ENCODE measurements at places on chromosomes 3 and 15.
A peak's percentile ranks its signal among the peaks of the same experiment; 100 is the strongest.

GRCh38 chr3:3589715-3590130 lies 209.5 kb upstream of the LRRN1 start:
- no peak for DNase-seq

GRCh38 chr15:78315686-78316282 lies 16.4 kb upstream of the SKIC8 start:
- DNase-seq, result no peak

DNA sequence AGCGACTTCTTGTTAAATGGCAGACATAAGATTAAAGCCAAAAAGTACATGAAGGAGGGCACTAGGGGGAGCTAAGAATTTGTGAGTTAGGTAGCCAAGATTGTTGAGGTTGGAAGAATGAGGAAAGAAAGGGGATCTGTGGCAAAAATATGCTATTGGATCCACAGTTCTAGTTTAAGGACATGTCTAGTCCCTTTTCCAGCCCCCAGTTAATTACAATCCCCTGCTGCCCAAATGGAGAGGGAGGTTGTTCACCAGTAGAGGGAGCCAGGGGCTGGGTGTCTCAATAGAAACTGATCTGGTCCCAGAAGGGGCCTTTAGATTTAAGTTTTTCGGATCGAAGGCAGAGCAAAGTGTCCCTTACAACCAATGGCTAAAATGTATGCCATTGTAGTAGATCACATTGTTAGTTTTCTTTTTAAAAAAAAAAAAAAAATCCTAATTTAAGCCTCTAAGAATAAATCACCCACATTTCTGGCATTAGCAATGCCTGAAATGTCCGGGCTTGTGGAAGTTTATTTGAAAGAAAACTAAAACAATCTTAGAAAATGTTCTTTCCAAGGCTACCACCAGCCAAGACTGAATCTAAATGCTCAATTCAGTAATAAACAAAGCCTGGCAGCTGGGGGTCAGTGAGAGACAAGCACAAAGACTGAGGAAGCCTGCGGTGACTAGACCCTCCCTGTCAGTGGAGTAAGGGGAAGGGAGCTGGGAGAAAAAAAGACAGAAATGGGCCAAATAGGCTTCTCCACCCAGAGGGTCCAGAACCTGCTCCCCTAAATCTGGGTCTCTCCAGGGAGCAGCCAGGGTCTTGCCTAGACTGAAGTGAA lies 7.1 kb downstream of the COL8A1 start:
- no peak for DNase-seq

- no peak for DNase-seq
Measured at GRCh38 chr15:78429477-78429876, 8.5 kb upstream of the IREB2 start.

DNA sequence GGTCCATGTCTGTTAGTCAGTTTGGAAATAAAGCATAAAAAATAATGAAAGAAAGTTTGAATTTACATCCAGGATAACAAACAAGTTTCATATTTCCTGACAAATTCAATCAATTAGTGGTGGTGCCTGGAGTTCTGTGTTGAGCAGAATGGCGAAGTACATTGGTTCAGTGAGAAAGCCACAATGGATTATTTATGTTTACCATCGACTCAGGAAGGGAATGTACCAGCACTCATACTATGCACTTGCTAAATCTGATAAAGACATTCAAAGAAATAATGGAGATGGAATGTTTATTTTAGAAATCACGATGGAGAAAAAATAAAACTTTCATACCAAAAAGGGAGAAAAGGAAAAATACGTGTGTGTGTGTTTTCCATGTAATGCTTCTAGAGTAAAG lies 45.3 kb upstream of the MME start:
- DNase-seq, result no peak

DNA sequence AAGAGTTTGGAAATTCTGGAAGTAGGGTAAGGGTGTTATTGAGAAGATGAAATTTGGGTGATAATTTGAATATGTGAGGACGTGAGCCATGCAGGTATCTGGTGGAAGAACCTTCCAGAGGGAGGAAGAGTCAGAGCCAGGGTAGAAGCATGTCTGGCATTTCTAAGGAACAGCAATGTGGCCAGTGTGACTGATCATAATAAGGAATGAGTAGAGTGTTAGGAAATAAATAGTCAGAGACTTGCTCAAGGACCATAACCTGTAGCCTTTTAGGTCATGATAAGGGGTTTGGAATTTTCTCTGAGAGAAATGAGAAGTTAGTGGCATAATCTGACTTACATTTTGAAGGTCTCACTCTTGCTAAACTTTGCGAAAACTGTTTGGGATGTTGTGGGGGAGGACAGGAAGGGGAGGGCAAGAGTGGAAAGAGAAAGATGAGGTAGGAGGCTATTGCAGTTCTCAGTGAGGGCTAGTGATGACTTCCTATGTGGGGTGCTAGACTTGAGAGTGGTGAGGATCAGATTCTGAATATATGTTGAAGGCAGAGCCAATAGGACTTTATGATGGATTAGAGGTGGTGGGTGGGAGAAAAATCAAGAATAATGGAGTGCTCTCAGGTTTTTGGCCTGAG lies 568.3 kb downstream of the AGBL1 start:
- no peak for DNase-seq

DNA sequence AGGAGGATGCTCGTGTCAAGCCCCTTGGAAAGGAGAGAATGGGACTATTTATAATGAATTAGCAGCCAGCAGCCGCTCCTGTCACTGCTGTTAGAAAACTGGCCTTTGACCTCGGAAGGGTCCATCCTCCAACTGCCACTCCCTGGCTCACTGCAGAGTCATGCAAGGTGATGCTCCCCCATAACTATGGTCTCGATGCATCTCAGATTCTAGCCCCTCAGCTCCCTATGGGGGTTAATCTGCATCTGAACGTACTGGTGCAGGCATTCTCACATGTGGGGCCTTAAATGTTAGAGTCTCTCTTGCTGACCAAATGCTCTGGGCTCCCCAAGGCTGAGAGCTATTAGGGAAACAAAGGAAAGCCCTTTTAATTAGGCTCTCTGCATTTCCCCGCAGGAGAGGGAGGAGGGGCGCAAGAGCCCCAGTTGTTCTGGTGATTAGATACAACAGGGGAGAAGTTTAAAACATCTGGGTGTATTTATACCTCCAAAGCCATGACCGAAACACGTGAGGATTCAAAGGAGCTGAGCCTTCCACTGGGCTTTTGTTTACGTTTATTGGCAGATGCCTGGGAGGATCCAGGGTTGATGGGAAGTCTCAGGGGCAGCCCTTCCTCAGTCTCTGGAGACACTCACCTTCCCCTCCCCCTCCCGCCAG lies 182.5 kb downstream of the OPA1 start:
- no peak for DNase-seq

DNA sequence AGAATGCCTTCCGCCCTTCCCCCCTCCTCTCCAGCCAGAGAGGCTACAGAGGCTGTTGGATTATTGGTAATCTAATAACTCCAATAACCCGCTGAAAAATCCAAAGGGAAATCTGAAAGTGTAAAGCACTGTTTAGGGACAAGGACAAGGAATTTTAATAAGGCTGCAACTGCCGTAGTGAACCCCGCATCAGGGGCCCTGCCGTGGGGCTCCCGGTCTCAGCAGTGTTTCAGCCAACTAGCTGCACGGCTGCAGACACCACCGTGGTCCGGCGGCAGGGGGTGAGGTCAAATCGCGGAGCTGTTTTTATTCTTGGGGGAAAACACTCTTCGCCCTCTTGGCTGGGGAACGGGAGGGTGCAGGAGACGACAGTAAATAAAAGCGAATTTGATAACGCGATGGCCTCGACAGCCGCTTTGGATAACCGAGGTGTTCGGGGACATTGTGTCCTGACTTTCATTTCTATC lies 6.1 kb downstream of the BCL6 start:
- no peak for DNase-seq

DNA sequence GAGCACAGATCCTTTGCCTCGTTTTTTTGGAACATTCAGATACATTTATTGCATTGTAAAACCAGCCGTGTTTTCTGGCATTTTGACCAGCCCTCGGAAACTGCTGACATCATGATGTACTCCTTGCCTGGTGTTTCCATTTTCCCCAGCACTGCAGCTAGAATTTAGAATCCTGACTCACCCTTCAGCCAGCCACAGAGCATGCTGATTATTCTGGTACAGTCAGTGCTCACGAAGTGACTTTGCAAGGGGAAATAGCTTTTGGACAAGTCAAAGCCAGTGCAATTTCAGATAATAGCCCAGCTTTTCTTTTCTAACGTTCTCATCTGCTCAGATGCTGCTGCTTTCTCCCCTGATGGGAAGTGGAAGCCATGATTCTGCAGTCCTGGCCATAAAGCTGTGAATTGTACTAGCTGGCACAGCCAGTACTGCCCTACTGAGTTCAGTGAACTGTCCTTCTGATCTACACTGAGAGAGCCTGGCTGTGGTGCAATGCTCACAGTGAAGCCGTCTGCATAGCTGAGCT lies 12.1 kb upstream of the CNBP start:
- peak; percentile 31 for DNase-seq

- no peak for DNase-seq
Measured at GRCh38 chr3:72011485-72011884, 226.5 kb upstream of the PROK2 start.

DNA sequence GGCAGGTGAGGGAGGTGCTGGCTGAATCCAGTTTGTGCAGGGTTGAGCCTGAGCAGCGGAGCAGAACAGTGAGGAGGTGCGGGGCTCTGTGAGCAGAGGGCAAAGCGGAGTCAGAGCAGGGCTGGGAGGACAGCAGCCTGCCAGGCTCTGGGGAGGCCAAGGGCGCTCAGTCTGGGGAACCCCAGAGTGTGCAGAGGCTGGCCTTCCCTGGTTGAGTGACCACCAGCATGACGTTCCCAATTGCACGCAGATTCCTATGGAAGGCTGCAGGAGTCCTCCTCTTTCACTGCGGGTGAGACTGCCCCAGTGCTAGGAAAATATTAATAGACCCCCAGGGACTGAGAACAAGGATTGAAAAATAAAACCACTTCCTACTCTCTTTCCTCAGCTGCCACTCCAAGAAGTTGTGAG lies 13.2 kb downstream of the MRAS start:
- no peak for DNase-seq

- no peak for DNase-seq
Measured at GRCh38 chr3:108071368-108071767, 19.5 kb downstream of the CD47 start.

DNA sequence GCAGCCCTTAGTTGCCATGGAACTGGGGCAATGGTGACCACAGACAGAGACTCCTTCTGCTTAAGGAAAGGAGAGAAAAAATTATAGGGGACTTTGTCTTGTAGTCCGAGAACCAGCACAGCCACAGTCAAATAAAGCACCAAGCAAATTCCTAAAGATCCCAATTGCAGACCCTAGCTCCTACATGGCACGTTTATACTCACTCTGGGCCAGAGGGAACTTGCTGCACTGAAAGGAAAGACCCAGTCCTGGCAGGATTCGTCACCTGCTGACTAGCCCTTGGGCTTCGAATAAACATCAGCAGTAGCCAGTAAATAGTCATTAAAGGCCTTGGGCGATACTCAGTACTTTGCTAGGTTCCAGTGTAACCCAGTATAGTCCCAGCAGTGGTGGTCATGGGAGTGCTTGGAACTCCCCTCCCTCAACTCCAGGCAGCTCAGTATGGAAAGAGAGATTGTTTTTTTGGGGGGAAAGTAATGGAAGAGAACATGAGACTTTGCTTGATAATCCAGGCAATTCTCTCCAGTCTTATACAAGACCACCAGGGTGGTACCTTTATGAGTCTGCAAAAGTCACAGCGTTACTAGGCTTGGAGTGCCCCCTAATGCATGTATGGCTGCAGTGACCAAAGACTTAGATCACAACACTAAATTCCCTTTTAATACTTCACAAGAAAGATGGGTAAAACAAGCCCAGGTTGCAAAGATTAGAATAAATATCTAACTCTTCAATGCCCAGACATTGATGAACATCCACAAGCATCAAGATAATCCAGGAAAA lies 66.4 kb upstream of the AGTR1 start:
- DNase-seq, result no peak

- DNase-seq, result no peak
Measured at GRCh38 chr15:70201425-70201775, 103.7 kb upstream of the TLE3 start.

DNA sequence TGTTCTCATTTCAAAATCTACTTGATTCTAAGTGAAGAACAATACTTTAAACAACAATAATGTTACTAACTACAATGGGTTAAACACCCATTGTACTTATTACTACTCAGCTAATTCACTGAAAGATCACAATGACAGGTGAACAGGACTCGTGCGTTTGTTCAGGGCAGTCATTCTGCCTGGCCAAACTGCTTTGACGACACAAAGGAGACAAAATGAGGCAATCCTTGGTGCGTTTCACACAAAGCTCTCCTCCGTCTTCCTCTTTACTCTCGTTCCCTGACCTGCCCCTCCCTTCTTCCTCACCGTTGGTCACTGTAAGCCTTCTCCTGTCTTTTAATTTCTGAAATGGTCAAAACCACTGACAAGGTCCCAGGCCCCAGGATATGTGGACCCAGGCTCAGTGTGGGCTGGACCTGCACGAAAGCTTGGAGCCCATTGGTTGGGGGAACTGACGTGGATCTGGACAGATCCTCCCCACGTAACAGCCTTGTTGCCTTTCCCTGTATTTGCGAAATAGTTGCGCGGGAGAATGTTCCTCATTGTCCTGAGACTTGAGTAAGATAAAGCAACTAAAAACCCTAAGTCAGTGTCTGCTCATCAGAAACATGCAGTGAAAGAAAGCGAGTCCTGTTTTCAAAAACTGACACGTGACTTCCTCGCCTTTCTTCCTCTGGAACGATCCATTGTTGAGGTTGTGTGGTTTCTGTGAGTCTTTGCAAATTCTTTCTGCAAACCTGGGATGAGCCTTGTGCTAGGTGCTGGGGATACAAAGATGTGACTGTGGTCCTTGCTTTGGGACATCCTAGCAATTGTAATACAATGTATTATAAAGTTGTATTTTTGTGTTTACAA lies 147.1 kb upstream of the RGMA start:
- no peak for DNase-seq

GRCh38 chr3:113255854-113256615 lies 44.7 kb downstream of the BOC start:
- DNase-seq, result no peak

GRCh38 chr3:124298951-124299350 lies 307.0 kb upstream of the ROPN1 start:
- DNase-seq, result no peak

GRCh38 chr3:126995926-126996512 lies 13.1 kb downstream of the PLXNA1 start:
- no peak for DNase-seq

- DNase-seq, result no peak
Measured at GRCh38 chr3:111924283-111924682, 54.5 kb upstream of the ABHD10 start.

GRCh38 chr3:20658491-20658890 lies 472.5 kb upstream of the SGO1 start:
- DNase-seq, result no peak

GRCh38 chr3:36680952-36681351 lies 83.4 kb downstream of the DCLK3 start:
- no peak for DNase-seq

GRCh38 chr15:48616216-48616615 lies 29.3 kb downstream of the FBN1 start:
- no peak for DNase-seq

DNA sequence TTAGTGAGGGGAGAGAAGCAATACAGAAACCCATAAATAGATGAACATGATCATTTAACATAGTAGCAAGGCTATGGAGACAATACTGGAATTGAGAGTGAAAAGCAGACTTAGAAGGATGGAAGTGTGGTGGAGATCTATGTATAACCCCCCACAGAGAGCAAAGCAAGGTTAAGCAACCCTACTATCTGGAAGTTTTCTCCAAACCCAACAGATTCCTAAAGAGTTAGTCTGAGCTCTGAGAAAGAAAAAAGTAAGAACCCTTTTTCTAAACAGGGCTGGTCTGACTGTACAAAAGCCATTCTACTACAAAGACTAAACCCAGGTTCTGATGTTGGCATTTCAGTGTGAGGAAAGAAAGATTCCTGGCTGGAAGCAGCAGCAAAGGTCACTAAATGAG lies 153.2 kb downstream of the WNT5A start:
- no peak for DNase-seq

- no peak for DNase-seq
Measured at GRCh38 chr15:88394553-88395145, 72.5 kb downstream of the MRPL46 start.

All from nucleus accumbens (tissue), 56 donors.